PC-9 (cell line): ENCODE measurements at places on chromosomes 13 and 19. TPM values are rescaled to one million over a fixed set of nuclear protein-coding genes. Genes with fewer than 3 reads are reported as not detected.

The CYP2A6 gene
- total RNA-seq = not detected in 2 replicates

The PIH1D1 gene
- 156 and 184 TPM in 2 replicates for total RNA-seq

DNA sequence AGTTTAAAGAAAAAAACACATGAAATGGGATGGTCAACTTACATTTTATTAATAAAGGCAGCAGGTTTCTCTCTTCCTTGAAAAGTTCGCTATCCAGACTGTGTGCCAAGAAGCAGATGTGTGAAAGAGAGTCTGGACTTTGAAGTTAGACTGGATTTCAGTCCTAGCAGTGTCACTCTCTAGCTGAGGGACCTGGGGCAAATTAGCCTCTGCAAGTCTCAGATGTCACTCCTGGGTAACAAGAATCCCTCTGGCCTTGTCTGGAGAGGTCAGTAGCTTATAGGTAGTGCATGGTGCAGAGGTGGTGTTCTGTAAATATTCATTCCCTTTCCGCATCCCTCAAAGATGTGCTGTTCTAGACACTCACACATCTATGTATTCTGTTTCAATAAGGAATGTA is 187.6 kb upstream of the RNF113B start:
- H3K36me3 ChIP-seq = no peaks in the 10 kb centered on the region
- no peak overlapping the region for H3K27ac ChIP-seq
- H3K4me1 ChIP-seq = no peaks in the 10 kb centered on the region
- no peaks in the 10 kb centered on the region for H3K27me3 ChIP-seq

DNA sequence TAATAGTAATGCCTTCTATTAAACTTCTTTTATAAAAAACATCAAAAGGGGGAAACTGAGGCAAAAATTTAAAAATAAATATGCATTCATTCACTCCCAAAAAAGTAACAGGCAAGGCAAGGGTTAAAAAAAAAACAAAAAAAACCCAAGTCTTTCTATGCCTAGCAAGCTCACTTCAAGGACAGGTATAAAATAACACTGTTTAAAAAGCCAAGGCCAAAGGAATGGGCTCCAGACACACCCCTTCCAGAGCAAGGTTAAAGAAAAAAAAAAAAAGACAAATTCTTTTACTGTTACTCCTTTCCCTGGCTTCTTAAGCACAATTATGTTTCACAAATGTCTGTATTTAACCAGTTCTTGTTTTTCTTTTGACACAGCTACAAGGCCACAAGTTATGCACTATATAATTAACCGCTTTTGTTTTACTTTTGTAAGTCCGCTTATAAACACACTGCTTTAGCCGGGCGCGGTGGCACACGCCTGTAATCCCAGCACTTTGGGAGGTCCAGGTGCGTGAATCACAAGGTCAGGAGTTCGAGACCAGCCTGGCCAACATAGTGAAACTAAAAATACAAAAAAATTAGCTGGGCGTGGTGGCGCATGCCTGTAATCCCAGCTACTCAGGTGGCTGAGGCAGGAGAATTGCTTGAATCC is 3.6 kb downstream of the SIGLEC11 start:
- H3K4me1 ChIP-seq = peaks cover 36% of the 10 kb centered on the region
- no peak overlapping the region for H3K4me3 ChIP-seq
- no peak overlapping the region for H3K27ac ChIP-seq

DNA sequence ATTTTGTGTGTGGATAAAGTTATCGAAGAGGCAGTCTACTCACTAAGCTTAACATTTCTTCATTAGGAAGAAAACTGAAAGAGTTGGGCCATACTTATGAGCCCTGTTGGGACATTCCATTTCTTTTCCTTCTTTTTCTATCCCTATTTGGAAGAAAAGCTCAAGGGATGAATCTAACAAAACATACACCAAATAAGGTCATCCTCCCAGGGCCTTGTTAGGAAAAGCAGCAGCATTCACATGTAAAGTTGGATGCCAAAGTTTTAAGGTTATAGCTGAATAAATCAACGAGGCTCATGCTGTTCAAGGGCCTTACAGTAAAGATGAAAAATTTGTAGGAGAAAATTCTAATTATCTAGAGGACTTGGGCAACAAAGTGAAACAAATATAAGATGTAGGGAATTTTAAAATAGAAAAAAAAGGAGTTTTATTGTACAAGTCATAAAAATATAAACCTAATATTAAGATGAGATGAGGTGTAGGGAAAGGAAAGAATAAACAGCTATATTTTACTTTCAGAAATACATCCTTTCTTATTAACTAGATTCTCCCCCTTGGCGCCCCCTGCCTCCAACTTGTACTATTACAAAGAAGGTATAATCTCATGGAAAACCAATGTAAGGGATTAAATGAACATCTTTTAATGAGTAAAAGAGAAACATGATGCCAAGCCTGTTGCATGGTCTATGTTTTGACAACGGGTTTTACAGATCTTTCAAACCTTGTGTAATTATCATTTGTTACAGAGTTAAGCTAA is 160.4 kb downstream of the PCDH20 start:
- H3K4me1 ChIP-seq = no peaks in the 10 kb centered on the region
- H3K27me3 ChIP-seq = no peaks in the 10 kb centered on the region
- H3K36me3 ChIP-seq = no peaks in the 10 kb centered on the region
- H3K4me3 ChIP-seq = no peak overlapping the region
- no peak overlapping the region for H3K27ac ChIP-seq

GRCh38 chr13:79709471-79709870 is 228.5 kb downstream of the NDFIP2 start:
- no peak for DNase-seq
- H3K27me3 ChIP-seq = no peaks in the 10 kb centered on the region
- H3K27ac ChIP-seq = no peak overlapping the region
- H3K36me3 ChIP-seq = no peaks in the 10 kb centered on the region
- no peaks in the 10 kb centered on the region; the same call in 1 of the 2 replicates for H3K4me1 ChIP-seq
